Left lung (tissue), 14 donors: ENCODE measurements at places on chromosomes 13 and 19. TPM values are rescaled to one million over a fixed set of nuclear protein-coding genes. Genes with fewer than 3 reads are reported as not detected.

DNA sequence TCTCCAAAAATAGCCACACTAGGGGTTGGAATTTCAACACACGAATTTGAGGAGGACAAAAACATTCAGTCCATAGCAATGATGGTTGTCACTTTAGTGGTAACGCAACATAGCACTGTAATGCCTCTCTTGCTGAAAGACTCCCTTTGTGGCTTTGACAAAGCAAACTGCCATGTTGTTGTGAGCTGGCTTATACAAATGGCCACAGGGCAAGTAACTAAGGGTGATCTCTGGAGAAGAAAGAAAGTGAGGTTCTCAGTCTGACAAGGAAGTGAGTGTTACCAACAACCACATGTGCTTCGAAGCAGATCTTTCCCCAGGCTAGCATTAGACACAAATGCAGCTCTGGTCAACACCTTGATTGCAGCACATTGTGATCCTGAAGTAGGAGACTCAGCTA is 79.1 kb upstream of the PCDH17 start:
- no peaks in the 10 kb centered on the region for H3K27me3 ChIP-seq
- no peak overlapping the region for H3K4me3 ChIP-seq
- H3K4me1 ChIP-seq, result no peaks in the 10 kb centered on the region
- H3K27ac ChIP-seq, result no peak overlapping the region

- no peak overlapping the region for H3K27ac ChIP-seq
- H3K4me3 ChIP-seq, result no peak overlapping the region
- no peaks in the 10 kb centered on the region for H3K27me3 ChIP-seq
These were observed 127.9 kb downstream of the SLITRK6 start for GRCh38 chr13:85671336-85671735.

DNA sequence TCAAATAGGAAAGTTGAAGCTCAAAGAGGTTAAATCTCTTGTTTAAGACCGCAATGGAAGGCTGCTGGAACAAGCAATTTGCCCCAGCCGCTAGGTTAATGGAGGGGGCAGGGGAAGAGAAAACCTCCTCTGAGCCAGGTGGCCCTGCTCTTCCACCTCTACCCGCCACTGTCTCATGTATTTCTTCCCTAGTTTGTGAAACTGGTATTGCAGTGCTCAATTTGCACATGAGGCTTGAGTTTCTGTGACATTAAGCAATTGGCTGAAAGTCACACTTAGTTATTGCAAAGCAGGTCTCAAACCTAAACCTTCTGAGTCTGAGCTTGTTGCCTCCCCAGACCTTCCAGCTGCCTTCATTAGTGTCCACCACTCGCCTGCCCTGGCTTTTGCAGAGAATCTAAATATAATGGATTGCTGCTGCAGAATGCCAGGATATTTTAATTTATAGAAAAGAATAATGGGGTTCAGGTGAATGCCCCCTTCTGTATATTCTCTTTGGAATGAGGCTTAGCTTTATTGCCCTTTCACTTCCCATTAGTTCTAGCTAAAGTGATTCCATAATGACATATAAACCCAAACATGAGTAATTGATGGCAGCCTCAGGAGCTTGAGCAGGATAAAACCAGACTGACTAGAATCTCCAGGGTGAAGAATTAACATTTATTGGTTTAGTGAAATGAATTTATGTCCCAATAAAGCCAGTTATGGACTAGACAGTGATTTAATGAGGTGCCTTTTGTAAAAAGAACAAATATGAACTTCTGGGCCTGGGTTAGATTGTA is 27.0 kb upstream of the OLFM4 start:
- H3K36me3 ChIP-seq, result no peaks in the 10 kb centered on the region
- peak overlapping the region; percentile 26 for H3K27ac ChIP-seq
- H3K4me1 ChIP-seq, result no peaks in the 10 kb centered on the region

Gene NCCRP1
- not detected for total RNA-seq

Gene GPR12
- total RNA-seq, result not detected
